Activated CD4-positive, alpha-beta T cell treated with anti-CD3 and anti-CD28 coated beads for 24 hours (primary cell): ENCODE measurements at places on chromosomes 3 and 15.

DNA sequence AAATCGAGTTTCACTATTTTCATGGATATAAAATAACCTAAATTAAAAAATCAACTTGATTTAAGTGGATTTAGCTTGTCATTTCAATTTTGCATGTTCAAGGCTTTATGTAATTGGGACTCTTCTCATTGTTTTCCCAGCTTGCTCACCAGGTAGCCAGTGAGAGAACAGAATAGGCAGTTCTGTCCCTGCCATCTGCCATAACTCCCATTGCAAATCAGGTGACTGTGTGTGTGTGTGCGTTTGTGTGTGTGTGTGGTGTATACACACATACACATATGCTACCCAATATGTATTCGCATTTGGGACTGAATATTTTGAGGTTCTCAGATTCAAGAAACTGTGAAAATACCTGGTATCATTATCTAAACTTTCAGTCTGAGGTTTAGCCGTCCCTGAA is 1069.8 kb downstream of the IGSF11 start:
- DNase-seq = no peak

GRCh38 chr3:32817558-32818228 is at the start of gene TRIM71:
Gene TRIM71, plus strand, starts transcription at chr3:32817997. Its CDS starts 84 bp downstream, at chr3:32818081.
- no peak for DNase-seq

GRCh38 chr15:90343302-90343790 is 8.7 kb upstream of the ZNF774 start:
- DNase-seq = no peak

DNA sequence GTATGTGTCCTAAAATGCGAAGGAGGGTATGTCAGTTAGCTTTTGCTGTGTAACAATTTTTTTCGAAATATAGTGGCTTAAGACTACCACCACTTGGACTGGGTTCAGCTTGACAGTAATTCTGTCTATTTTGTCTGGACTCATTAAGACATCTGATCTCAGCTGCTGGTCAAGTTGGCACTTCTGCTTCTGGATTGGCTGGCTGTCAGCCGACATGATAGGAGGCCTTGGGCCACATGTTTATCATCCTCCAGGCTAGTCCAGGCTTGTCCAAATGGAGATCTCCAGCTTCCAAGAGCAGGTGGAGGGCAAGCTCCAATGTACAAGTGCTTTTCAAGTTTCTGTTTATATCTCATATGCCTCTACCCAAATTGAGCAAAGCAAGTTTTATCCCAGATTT is 95.9 kb downstream of the GALK2 start:
- DNase-seq = no peak

GRCh38 chr3:73513260-73513659 is 111.5 kb downstream of the PDZRN3 start:
- DNase-seq = no peak
